ENCODE measurements at places on chromosomes 7 and 10.

DNA sequence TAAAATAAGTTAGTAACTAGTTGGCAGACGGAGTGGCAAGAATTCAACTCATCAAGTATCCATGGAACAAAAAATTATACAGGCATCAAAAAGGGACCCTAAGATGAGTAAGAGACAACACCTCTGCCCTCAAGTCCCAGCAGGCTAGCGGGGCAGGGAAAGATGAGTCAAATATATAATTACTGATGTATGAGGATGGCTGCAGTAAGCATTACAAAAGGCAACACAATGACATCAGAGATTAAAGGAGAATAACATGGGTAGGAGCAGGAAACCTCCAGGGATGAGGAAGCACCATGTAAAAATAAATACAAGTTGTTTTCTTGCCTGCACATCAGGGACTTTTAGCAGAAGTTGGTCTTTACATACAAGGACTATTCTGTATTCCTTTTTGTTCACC lies 49.4 kb downstream of the SCRN1 start:
- DNase-seq: no peak

- DNase-seq: no peak
Measured at GRCh38 chr10:5461203-5461588, 38.2 kb downstream of the CALML5 start.

DNA sequence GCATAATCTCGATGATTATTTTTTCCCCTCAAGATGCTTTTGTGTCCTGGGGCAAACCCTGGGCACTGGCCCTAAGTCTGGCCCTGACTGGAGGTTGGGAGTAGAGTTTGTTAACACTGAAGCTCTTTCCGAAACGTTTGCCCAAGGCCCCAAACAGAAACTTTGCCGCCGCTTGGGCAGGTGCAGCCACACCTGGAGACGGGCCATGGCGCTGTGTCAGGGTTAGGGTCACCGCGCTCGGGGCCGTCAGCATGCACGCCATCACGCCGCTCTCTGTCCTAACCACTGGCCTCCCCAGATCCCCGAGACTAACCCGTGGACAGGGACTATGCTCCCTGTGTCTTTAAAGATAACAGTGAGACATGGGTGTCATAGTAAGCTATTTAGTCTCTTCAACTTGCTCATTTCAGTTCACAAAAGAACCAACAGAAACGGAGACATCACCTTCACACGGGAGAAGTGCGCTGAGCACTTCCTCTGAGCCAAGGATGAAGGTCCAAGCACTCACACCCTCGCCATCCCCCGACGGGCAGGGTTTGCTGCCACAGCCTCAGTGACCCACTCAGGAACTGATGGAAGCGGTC lies 85.3 kb upstream of the DIP2C start:
- DNase-seq: no peak

DNA sequence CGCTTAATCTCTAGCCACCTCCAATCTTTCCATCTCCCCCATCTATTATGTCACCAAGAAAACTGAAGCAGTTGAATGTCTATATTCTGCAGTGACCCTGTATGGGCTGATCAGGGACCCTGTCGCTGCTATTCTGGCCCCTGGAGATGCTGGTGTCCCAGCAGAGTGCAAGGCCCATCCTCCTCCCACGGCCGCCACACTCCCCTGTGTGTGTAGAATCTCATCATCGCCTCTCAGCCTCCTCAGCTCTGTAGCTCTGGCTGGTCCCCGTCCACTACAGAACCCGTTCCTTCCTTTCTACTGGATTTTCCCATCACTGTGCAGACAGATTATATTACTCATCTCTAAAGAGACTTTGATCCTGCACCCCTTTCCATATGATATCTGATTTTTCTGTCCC lies 235.8 kb upstream of the PFKP start:
- DNase-seq: no peak

DNA sequence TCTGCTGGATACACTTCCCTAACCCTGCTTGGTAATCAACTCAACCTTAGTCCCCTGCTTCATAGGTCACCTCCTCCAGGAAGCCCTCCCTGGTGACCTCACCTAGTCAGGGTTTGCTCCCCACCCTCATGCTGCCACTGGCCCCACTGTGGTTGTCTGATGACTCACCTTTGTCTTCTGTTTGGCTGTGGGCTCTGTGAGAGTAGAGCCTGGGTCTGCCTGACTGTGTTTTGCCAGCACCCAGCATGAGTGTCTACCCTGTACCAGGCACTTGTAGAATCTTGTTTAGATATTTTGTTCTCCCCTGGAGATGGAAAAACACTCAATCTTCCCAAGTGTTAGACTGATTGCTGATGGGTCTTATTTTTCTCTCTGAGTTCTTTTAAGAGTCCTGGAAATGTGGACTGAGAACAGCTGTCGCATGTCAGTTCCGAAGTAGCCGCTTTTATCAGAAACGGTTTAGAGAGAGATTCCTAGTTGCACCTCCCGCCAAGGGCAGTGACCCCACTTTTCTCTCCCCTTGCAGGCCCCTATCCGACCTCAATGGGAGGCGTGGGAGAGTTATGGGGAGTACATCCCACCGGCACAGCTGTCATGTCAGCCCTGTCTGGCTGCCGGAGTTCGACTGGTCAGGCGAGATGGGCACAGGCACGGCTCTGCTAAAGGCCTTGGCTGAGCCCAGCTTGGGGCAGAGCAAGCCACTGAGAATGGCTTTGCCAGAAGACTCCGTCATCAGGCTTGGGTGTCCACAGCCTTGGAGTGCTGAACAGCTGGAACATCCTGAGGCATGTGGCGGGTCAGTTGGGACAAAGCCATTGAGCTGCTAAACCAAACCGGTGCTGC lies 134.3 kb downstream of the GRK5 start:
- DNase-seq: peak; percentile 72

GRCh38 chr7:149071641-149072437 lies 18.7 kb downstream of the ZNF786 start:
- DNase-seq: no peak

DNA sequence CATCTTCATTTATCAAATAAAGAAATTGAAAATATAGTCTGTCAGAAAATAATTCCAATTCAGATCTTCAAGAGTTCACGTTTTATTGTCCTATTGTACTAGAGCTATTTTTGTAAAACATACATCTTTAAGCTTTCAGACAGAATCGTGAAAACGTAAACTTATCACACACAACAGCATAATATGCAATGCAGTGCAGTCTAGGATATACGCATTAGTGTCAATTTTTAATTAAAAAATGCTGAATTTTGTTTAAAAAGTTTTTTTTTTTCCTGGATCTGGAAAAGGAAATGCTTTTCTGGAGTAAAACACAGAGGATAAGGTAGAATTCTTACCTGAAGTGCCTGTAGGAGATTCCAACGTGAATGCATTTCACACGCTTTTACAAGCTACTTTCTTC lies 458.2 kb upstream of the KLF6 start:
- no peak for DNase-seq

DNA sequence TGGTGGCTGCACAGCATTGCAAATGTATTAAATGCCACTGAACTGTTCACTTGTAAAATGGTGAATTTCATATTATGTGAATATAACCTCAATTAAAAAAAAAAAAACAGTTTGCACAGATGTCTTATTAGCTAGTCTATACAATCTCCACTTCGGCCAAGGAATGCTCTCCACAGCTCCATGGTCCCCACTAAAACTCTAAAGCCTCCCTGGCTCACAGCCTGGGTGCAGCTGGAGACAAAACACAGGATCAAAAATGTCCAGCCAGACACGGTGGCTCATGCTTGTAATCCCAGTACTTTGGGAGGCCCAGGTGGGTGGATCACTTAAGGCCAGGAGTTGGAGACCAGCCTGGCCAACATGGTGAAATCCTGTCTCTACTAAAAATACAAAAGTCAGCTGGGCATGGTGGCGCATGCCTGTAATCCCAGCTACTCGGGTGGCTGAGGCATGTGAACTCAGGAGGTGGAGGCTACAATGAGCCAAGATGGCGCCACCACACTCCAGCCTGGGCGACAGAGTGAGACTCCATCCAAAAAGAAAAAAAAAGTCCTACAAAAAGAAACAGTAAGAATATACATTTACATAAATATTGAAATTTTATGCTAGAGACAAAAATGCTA lies 66.0 kb downstream of the SRPK2 start:
- DNase-seq: no peak

DNA sequence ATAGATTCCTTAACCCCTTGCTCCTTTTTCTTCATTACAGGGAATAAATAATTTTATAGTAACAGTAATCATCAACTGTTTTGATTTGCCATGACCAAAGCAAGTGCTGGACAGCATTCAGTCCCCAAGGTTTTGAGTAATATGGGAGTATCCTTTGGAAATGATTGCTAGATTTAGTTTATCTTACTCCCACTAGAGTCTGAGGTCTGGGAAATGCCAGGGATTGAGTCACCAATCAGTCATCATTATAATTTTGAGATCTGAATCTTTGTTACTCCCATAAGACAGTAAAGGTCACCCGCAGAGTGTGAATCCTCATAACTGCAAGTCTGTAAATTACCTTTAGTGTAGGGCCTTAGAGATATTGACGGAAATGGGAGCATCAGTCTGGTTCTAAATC lies 133.7 kb upstream of the SEMA3E start:
- DNase-seq: no peak

DNA sequence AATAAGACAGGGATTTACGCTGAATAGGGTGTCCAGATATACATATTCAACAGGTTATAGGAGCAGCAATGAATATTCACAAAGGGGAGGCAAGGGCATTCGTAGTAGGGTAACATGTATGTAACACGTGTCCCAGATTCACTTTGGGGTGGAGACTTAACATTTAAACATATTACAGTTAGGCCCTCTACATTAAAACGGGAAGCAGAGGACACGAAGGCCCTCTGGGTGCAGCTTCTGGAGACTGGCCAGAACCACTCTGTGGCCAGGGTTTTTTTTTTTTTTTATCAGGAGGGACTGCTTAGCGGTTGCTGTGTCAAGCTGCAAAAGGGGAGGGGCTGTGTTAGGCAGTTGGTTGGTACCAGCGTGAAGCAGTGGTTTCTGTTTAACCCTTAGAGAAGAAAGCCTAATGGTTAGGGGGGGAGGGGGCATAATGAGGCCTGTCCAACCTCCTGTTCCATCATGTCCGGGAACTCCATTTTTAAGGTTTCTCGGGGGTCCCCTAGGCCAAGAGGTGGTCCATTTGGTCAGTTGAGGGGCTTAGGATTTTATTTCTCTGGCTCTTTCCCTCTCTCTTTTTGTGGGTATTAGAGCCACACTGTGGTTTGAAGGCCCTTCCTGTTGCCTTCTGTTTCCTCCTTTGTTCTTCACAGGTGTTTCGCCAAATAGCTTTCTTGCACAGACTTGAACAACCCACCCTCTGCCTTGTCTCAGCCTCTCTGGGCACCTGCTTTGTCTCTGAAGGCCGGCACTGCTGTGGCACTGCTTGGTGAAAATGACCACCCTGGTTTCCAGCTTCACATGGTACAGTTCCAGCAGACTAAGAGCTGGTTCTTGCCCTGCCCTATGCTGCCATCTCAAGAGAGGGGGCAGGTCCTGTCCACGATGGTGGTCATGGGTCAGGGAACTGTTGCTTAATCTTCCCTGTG lies 26.4 kb downstream of the PRF1 start:
- peak; percentile 15 for DNase-seq
